Subcutaneous preadipocyte (primary cell): ENCODE measurements at places on chromosomes 2 and 18. TPM values are rescaled to one million over a fixed set of nuclear protein-coding genes. Genes with fewer than 3 reads are reported as not detected.

The WNT10A gene
- total RNA-seq = not detected in 2 replicates

The GNLY gene
- not detected in 2 replicates for total RNA-seq

The ACVR1C gene
- total RNA-seq = under 0.01 TPM in 1 of 2 replicates, not detected in the other

The FRZB gene
- total RNA-seq = under 0.01 TPM in 1 of 2 replicates, not detected in the other

The BIRC6 gene
- total RNA-seq = 118 and 152 TPM in 2 replicates

The GPR45 gene
- not detected in 2 replicates for total RNA-seq

The CRYGD gene
- total RNA-seq = not detected in 2 replicates

The GPR55 gene
- total RNA-seq = under 0.01 TPM in 1 of 2 replicates, not detected in the other

The SP100 gene
- 114 and 148 TPM in 2 replicates for total RNA-seq

The UGT1A4 gene
- not detected in 2 replicates for total RNA-seq

The NDC80 gene
- 26.5 and 43.2 TPM in 2 replicates for total RNA-seq

The TMEM37 gene
- total RNA-seq = 0.20 TPM in 1 of 2 replicates, not detected in the other

The GPC1 gene
- total RNA-seq = 87.6 and 88.9 TPM in 2 replicates

The PLGLB2 gene
- total RNA-seq = 0.73 and 2.0 TPM in 2 replicates

The LINC00305 gene
- not detected in 2 replicates for total RNA-seq

The TOGARAM2 gene
- under 0.01 and 0.37 TPM in 2 replicates for total RNA-seq

The SLC9A2 gene
- under 0.01 TPM in 2 replicates for total RNA-seq

The ACVR1 gene
- 23.7 and 25.4 TPM in 2 replicates for total RNA-seq

The SMCHD1 gene
- 54.4 and 77.6 TPM in 2 replicates for total RNA-seq

The BOK gene
- total RNA-seq = 11.4 and 13.7 TPM in 2 replicates
